Right forelimb (tissue), 1 donor: ENCODE measurements at places on chromosomes 11 and 22.

- no peak for DNase-seq
Measured at GRCh38 chr11:72816404-72816990, 2.3 kb downstream of the ATG16L2 start.

GRCh38 chr22:25970374-25970911, 198.8 kb upstream of the SEZ6L start:
- peak; percentile 63 for DNase-seq

GRCh38 chr11:72716290-72716689, 35.9 kb downstream of the ARAP1 start:
- peak; percentile 75 for DNase-seq

DNA sequence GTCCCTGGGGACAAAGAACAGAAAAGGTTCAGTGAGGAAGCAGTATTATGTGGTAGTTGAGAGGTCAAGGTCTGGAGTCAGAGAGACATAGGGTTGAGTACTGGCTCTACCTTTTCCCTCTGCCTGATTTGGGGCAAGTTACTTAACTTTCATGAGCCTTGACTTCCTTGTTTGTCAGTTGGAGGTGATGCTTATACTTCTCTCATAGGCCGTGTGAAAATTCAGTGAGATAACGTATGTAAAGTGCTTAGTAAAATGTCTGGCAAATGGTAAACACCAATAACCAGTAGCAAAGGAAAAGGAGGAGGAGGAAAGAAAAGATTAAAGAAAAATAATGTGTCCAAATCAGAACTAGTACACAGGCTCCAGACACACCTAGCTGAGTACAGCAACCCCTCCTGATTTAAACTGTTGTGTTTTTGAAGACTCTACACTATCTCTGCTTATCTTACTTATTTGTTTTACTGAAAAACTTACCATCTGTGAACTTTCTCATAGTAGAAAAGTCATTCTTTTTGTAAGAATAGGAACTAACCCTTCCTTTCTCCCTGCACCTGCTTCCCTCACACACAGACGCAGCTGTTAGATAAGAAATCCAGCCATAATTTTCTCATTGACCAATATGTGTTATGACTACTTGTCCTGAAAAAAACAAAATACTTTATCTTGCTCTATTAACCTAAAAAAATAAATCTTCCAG, 126.9 kb downstream of the CD44 start:
- DNase-seq = no peak

GRCh38 chr22:24230911-24231656, 13.8 kb downstream of the GGT5 start:
- DNase-seq = no peak

DNA sequence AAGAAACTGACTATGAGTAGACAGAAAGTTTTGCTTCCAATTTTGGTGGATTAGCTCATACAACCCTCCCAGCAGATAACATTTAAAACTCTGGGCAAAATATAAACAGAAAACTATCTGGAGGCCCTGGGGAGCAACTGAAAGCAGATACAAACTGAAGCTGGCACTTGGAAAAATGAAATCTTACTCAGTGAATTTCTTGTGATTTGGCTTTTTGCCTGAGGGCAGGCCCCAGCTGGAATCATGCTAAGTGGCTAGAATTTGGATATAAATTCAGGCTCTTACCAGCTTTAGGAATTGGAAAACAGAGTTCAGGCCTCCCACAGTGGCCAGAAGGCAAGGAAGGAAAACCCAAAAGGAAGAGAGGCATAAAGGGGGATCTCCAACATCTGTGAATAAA, 85.8 kb downstream of the EFCAB6 start:
- DNase-seq = no peak

DNA sequence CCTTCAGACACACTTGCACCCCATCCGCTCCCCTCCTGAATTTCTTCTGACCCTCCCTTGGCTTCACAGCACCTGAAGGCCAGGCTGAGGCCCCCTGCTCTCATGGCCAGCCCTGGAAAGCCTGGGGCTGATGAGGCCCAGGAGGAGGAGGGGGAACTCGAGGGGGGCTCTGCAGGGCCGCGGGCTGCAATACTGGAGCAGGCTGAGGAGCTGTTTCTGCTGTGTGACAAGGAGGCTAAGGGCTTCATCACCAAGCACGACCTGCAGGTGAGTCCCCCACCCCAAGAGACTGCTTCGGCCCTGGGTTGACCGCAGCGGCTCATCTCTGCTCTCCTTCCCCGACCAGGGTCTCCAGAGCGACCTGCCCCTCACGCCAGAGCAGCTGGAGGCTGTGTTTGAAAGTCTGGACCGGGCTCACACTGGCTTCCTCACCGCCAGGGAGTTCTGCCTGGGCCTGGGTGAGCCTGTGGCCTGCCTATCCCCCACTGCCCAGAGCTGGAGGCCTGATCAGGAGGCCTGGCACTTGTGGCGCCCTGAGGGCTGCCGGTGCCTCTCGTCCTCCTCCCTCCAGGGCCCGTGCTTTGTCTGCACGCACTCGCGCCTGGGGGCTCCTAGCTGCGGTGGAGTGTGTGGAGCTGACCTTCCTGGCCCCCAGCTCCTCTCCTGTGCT, 922 bp downstream of the CRACR2B start:
- DNase-seq = no peak

DNA sequence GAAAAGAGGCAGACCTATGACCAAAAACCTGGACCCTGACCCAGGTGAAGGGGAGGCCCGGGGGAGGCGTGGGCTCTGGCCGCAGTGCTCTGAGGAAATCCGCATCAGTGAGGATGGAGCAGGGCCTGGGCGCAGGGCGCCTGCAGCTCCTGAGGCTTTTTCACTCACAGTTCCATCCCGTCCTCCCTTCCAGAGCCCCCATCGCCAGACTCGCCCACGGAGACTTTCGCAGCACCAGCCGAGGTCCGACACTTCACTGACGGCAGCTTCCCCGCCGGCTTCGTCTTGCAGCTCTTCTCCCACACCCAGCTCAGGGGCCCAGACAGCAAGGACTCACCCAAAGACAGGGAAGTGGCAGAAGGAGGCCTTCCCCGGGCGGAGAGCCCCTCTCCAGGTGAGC, 5.4 kb downstream of the SPINDOC start:
- DNase-seq = no peak
